ENCODE measurements at places on chromosomes 4 and X.
A peak's percentile ranks its signal among the peaks of the same experiment; 100 is the strongest.

GRCh38 chr4:11611868-11612267 lies 183.2 kb upstream of the HS3ST1 start:
- no peak for DNase-seq

DNA sequence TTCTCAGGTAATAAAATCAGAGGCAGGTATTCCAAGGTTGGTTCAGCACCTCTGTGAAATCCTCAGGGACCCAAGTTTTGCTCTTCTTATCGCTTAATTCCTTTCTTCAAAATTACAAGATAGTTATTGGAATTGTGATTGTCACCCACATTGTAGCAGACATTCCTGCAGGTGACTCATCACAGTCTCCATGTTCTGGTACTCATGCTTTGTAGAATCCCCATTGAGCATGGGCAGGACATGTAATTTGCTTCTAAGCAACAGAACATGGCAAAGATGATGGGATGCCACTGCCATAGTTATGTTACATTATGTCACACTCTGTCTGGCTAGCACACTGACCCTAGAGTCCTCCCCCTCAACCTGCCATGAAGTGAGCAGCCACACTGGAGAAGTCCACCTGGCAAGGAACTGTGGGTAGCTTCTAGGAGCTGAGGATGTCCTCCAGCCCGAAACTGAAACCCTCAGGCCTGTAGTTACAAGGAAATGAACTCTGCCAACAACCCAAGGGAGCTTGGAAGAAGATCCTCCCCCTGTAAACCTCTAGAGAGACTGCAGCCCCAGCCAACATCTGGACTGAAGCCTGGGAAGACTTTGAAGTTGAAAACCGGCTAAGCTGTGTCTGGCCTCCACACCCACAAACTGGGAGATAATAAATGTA lies 58.3 kb upstream of the GUCY1A1 start:
- no peak for DNase-seq

DNA sequence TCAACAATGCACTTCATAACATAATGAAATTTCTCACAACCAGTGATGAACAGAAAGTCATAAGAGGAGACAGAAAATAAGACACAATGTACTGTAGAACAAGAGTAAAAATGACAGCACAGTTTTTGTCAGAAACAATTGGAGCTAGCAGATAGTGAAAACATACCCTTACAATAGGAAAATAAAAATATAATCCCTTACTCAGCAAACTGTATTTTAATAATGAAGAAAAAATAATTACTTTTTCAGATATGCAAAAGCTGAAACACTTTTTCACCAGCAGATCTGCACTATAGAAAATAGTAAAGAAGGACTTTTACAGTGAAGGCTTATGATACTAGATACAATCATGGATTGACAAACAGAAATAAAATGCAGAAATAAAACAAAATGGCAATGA lies 126.3 kb downstream of the TRAM1L1 start:
- no peak for DNase-seq

DNA sequence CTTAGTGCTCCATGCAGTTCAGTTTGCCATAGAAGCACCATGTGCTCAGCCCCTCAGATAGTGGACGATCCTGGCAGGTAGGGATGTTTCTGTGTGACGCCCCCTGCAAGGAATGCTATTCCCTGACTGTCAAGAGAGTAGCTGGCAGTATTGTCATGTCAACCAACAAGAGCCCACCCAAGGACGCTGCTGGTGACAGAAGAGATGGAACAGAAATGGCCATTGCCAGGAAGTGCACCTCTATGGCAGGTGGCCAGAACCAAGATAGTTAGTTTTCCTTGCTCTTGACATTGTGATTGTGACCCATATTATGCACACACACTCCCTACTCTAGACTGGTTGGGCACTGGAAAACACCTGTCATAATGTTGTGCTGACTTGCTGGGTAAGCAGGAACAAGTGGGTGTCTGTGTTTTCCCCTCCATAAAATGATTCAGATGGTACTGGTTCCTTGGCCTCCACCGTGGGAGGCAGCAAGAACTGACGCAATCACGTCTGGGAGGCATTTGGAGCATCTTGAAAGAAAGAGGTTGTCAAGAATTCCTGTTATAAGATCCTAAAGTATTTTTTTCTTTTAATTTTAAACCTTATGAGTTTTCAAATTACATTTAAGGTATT lies 507.9 kb downstream of the MID1IP1 start:
- peak; percentile 38 for DNase-seq

DNA sequence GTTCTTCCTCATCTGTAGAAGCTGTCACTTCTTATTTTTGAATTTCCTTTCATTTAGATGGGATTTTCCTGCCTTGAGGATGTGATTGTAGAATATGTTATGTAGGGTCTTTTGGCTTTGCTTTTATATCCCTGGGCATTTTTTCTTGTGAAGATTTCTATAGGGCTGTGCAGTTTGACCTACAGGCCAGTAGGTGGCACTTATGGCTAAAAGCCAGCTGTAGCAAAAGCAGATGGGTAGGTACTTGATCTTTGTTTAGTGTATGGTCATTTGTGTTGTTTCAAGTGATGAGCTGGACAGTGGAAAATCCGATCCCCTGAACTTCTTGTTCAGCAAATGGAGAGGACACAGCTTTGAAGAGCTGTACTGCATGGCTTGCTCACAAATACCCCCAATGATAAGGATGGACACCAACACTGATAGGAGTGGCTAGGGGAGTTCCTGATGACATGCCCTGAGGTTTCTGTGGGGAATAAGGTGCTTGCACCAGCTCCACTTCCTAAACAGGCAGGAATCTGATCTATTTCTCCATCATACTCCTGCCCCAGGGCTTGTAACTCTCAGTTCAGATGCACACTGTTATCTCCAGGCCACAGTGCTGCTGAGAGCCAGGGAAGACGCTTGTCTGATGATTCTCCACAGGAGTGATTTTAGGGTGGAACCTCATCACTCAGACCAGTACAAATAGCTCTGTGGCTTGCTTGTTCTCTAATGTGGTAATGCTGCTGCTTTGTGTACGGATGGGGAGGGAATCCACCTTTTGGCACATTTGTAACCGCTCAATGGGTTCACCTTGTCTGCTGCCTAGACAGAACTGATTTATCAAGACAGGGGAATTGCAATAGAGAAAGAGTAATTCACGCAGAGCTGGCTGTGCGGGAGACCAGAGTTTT lies 417.1 kb upstream of the MAGEB16 start:
- no peak for DNase-seq

DNA sequence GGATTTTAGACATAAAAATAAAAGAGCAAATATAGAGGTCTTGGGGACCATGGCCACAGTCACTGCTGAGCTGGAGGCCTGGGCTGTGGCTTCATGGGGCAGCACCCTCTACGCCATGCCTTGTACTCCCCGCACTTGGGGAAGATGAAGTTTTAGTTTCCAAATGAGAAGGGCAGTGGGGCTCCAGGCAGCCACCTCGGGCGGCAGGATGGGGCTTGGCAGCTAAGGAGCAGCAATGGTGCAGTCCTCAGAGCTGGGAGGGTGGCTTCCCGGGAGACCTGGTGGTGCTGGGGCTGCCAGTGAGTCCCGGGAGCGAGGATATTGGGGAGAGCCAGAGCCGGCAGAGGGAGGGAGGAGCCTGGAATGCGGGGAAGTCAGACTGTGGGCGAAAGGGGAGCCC lies 2.4 kb downstream of the CXCR3 start:
- DNase-seq = no peak

DNA sequence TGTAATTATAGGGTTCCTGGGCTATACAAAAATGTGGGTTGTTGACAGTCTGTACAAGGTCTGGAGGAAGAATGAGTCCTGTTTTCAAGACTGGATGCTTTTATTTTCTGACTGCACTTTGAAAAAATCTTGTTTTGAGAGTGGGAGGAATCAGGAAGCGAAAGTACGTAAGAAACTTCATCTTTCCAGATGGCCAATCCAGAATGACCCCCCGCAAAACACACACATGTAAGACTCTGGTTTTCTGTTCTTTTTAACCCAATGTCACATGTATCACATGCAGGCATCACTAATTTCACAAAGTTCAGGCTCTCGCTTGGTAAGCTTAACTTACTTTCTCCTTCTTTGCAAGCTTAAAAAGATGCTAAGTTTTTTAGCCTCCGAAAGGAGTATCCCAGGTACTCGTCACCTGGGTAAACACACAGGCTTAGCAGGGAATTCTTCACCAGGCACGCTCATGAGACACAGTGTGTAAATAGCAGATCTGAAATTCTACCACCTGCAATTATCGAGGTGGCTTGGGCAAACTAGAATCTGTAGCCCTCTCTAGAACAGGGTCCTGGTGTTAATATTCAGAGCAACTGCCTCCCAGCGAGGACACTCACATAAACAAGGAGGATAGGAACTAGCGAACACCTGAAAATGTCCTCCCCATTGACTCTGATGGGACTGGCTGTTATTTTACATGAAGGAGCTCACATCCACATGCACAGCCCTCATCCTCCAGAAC lies 90.7 kb downstream of the NSUN7 start:
- peak; percentile 47 for DNase-seq

GRCh38 chr4:153822316-153822715 lies 33.4 kb upstream of the SFRP2 start:
- DNase-seq = no peak

- DNase-seq = no peak
These were observed 60.7 kb downstream of the CASK start for GRCh38 chrX:41862562-41863184.

DNA sequence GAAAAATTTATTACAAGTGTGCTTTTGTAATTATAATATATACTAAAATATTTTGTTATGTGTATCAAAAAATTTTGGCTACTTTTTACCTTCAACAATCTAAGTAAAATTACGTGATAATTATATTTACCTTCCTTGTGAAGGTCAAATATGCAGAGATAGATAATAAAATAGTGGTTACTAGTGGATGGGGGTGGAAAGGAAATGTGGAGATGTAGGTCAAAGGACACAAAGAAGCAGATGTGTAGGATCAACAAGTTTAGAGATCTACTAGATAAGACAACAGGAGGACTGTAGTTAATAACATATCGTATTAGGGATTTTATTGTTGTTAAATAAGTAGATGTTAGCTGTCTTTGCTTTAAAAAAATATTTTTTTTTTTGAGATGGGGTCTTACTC lies 21.3 kb downstream of the HERC5 start:
- no peak for DNase-seq

- no peak for DNase-seq
These were observed 30.0 kb downstream of the ITM2A start for GRCh38 chrX:79336869-79337815.

DNA sequence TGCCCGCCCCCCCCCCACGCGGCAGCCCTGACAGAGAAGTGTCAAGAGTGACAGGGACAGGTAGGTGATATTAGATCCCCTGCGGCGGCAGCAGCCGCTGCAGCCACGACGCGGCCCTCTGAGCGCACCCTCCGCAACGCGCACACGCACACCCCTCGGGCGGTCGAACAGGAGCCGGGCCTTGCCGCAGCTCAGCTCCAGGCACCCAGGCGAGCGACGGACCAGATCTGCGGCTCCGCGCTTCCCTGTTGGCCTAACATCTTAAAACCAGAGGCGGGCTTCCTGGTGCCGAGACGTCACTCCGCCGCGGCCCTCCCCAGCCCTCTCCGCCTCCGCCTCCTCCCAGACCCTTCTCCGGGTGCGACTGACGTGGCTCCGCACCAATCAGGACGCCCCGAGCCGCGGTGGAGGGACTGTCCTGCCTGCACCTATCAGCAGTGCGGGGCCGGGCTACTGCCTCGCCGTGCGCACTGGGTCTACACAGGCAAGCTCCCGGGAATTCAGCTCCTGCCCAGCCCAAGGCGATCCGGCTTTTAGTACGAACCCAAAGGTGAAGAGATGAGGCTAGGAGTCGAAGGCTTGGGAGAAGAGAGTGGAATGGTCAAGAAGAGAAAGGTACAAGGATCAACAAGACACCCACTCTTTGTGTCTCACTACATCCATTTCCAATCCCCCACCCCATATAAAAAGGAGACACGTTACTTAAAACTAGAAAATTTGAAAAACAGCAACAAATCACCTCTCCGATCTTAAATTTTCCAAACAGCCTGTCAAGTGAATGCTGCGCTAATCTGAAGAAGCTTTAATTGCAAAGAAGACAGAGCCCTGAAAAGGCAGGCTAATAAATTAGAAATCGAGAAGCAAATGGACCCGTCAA lies at the start of gene PITX2:
PITX2 (minus strand) TSS at position 237 of the 877 bp plus-strand sequence. CDS start 617 bp downstream, outside the sequence.
- peak; percentile 94 for DNase-seq

GRCh38 chrX:73765776-73766430 lies 202.9 kb downstream of the CHIC1 start:
- DNase-seq = peak; percentile 0

- no peak for DNase-seq
These were observed 82.0 kb upstream of the FAM241A start for GRCh38 chr4:112063260-112063659.

GRCh38 chrX:12946406-12946805 lies 28.5 kb upstream of the TMSB4X start:
- no peak for DNase-seq

DNA sequence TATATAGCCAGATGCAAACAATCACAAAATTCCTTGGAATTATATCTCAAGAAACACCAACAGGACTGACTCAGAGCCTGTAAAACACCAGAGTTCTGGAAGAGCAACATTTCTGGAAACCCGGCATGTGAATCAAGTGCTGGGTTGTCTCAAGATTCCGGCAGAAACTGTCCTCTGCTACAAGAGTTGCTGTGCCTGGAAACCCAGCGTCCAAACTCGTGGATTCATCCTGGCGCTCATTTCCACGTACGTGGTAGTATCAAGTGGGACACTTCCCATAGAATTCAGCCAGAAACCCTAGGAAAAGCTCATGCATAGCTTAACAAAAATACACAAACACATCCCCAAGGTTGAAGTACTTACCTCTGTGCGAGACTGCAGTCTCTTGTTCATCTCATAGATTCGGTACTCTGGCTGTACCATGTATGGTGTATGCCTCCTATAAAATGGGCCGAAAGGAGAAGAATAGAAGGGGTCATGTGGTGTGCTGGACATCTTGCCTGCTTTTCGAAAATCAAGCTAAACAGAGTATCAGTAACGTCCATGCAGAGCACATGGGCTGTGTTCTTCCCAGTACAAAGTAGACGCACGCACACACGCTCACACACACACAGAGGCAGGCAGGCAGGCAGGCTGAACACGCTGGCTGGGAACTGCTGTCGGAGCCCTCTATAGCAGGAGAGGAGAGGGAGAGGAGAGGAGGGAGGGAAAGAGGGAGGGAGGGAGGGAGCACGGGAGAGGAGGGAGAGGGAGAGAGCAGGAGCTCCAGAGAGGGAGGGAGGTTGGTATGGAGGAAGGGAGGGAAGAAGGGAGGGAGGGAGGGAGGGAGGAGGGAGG lies at the start of gene LDB2:
LDB2 (minus strand) TSS at position 655 of the 837 bp plus-strand sequence.
- DNase-seq = no peak

GRCh38 chrX:148610328-148610698 lies 109.9 kb downstream of the AFF2 start:
- no peak for DNase-seq

DNA sequence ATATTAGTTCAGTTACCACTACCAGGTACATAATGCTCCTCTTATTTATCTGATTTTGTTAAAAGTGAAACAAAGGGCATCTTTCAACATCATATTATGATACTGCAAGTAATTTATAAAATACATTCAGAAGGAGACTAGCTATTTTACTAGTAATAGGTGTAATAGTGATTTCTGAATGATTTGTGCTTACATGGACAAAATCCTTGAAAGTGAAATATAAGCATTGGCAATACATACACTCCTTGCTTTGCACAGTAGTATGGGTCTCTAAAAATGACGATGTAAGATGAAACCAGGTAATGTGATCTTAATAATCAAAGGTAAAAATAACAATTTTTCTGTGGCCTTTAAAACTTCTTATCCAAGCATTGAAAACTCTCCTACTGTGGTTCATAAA lies 17.5 kb downstream of the MTHFD2L start:
- DNase-seq = no peak

GRCh38 chr4:125313989-125314667 lies 627 bp upstream of the FAT4 start:
- no peak for DNase-seq

GRCh38 chrX:129626026-129626425 lies 28.7 kb downstream of the APLN start:
- no peak for DNase-seq

- DNase-seq = no peak
These were observed 250.4 kb downstream of the MAGEB5 start for GRCh38 chrX:26466387-26466786.

Data from NCI-H345 (cell line).